Mucosa of descending colon (tissue), 3 donors: ENCODE measurements at places on chromosomes 11 and 22. TPM values are rescaled to one million over a fixed set of nuclear protein-coding genes. Genes with fewer than 3 reads are reported as not detected.

GRCh38 chr11:14359501-14360031 lies 583 bp upstream of the RRAS2 start:
- DNase-seq: no peak

GRCh38 chr11:57764566-57764965 lies 3.0 kb downstream of the CTNND1 start:
- DNase-seq: no peak

DNA sequence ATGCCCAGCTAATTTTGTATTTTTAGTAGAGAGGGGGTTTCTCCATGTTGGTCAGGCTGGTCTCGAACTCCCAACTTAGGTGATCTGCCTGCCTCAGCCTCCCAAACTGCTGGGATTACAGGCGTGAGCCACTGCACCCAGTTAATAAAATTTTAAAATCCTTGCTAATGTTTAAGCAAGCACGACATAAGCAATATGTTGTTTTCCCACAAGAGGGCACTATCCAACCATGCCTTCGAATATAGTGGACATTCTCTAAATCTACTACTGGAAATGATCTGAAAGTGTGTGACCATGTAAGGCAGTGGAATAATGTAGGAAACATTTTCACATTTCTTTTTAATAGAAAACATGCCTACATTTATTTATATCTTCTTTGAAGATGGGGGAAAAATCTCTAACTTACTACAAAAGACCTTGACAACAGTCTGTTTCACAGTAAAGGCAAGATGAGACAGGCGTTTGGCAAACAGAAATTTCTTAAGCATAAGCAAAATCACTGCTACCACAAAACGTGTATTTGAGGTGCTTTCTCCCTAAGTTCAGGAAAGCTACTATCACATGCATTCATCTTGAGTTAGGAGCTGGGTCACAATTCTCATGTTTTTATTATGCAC lies 38.2 kb downstream of the PITPNB start:
- peak; percentile 78 for DNase-seq

- DNase-seq: no peak
Observed at GRCh38 chr11:130144861-130145281, 14.7 kb upstream of the ST14 start.

DNA sequence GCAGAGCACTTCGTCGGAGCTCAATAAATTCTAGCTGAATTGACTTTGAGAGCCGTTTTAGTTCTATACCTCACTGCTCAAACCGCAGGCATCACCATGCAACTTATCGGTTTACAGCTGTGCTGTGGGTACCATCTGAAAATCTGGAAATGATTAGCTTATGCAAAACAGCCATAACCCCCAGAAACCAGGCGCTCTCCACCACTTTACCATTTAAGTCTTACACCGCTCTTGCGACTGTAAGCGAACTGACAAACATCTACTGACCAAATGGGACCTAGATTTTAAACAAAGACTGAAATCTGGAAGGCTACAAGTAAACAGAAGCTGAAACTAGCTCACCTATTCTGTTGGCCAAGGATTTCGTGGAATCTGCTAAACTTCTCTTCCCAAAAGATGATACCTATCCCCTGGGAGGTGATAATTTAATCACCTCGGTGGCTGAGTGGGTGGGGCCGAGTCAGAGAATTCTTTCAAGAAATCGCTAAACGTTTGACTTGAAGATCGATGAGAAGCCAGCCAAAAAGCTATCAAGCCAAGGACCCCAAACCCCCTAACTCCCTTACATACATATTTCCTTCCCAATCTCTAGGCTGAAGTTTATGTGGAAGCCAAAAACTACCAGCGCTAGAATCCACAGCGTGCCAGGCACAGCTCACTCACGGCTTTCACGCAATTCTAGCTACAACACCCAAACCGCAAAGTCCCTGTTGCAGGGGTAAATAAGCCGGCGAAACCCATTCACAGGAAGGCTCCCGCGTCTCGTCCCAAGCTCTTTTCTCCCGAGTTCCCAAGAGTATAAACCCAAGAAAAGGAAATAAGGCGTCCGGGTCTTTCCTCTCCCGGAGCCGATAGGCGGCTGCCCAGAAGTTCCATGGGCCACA lies 644 bp downstream of the SPTY2D1 start:
- peak; percentile 11 for DNase-seq

GRCh38 chr11:93324500-93324899 lies 6.0 kb upstream of the DEUP1 start:
- no peak for DNase-seq

Gene CBLIF
- total RNA-seq: 0.49 TPM

Gene SSH3
- 55.8 TPM for total RNA-seq

GRCh38 chr22:42207918-42208317 lies 62.5 kb downstream of the TCF20 start:
- DNase-seq: no peak

DNA sequence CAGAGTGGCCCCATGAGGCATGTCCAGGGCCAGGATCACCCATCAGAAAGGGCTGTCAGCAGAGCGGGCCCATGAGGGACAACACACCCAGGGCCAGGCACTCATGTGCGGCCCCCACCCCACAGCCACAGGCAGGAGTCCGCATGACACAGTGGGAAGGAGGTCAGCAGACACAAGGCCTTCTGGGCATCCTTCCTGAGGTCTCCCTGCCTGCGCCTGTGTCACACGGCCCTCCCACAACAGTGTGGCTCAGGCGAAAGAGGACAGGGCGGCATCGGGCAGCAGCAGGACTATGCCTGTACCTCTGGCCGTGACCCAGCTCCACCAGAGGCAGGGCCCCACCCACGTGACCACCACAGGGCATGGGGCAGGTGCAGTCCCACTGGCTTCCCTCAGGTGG lies 27.1 kb downstream of the CHID1 start:
- DNase-seq: no peak

DNA sequence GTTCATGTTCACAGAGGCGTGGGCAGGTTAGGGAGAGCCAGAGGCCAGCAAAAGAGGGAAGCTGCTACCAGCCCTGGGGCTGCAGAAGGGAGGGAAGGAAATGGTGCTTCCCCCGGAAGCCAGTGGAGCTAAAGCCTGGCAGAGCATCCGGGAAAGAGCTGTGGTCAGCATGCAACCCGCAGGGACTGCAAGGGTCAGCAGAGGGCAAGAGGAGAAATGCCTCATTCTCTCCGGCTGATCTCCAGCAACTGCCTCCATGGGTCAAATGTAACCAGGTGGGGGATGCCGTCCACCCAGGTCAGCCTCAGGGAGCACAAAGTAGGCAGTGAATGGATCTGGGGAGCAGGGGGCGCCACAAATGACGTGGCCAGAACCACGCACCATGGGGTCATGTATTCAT lies 36.9 kb upstream of the PRR5 start:
- DNase-seq: peak; percentile 57

GRCh38 chr11:12206529-12206928 lies 96.1 kb downstream of the MICAL2 start:
- no peak for DNase-seq

- no peak for DNase-seq
Observed at GRCh38 chr11:87659807-87660206, 515.4 kb downstream of the RAB38 start.

GRCh38 chr11:2887515-2888195 lies 2.1 kb upstream of the CDKN1C start:
- DNase-seq: peak; percentile 35

DNA sequence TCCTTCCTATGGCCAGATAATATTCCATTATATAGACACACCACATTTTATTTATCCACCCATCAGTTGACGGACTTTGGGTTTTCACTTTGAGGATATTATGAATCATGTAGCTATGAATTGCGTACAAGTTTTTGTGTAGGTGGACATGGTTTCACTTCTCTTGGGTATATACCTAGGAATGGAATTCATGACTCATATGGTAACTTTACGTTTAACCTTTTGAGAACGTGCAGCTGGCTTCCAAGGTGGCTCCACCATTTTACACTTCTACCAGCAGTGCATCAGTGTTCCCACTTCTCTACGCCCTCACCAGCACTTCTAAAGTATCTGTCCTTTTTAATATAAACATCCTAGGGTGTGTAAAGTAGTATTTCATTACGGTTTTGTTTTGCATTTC lies 112.0 kb downstream of the PLEKHA7 start:
- no peak for DNase-seq

GRCh38 chr11:132373405-132374143 lies 1003.2 kb downstream of the NTM start:
- DNase-seq: no peak

DNA sequence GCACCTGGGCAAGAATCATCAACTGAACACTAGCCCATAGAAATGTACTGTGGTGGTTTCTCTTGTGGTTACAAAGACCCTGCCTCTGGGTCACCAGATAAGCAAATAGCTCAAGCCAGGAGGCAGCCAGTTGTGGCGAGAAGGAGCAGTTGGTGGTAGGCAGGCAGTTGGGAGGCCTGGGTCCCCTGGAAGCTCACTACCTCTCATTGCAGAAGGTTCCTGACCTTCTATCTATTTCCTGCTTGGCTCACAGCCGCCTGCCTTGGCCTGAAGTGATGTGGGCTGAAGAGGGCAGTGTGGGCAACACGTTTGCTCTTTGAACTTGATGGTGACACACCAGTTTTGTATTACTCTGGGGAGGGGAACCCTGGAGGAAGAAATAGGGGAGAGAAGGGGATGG lies 34.7 kb downstream of the NECTIN1 start:
- no peak for DNase-seq

Gene C11orf97
- not detected for total RNA-seq

Gene GTF2H1
- total RNA-seq: 43.3 TPM

DNA sequence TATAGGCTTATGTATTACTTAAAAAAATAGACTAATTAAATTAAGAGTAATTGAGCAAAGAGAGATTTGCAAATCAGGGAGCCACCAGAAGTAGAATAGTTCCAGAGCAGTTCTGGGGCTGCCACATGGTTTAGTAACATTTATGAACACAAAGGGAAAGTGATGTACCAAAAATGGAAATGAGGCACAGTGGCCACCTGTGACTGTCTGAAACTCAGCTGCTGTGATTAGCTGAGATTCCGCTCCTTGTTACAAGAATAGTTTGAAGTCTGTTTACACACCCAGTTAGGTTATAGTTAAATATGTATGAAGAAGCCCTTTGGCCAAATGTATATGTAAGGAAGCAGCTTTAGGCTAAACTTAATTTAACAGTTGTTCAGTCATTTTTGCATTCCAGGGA lies 901.5 kb upstream of the CHORDC1 start:
- no peak for DNase-seq

GRCh38 chr22:30612789-30613188 lies 5.8 kb downstream of the TCN2 start:
- DNase-seq: no peak

DNA sequence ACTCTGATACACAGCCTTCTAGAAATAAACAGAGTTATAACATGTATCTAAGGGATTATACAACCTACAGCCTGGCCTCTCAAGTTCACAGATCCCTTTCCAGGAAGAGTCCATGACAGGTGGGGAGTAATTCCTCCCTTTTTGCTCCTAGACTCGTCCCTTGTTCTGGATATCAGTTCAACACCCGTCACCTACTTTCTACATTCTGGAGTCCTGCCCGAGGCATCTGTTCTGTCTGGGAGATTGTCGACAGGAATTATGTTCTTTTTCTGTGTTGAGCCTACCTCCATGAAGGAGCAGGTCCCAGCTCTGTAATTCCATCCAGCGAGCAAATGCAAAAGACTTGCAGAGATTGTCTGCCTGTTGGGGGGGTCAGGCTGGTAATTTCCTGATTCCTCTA lies 224.6 kb upstream of the NTM start:
- DNase-seq: no peak

- DNase-seq: no peak
Observed at GRCh38 chr11:35134403-35135148, 4.4 kb upstream of the CD44 start.

GRCh38 chr22:49853981-49854831 lies 562 bp downstream of the ZBED4 start:
- peak; percentile 54 for DNase-seq

DNA sequence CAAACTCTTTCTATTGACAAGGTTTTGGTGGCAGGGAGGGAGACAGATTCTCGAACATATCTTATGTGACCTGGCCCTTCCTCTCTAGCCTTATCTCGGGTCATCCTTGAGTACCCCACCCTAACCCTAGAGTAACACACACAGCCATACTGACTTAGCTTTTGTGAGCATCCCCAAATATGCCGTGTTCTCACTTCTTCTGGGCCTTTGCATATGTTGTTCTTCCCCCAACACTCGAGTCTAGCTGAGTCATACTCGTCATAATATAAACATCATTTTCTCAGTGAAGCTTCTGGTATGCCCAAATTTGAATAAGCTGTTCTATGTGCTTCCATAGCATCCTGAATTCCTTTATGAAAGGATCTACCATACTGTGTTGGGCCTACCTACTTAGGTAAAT lies 8.0 kb downstream of the TTC17 start:
- DNase-seq: no peak

- DNase-seq: no peak
Observed at GRCh38 chr11:58693026-58693425, 38.7 kb downstream of the GLYAT start.

Gene LRP4
- total RNA-seq: 19.7 TPM

Gene HPX
- 2.0 TPM for total RNA-seq

GRCh38 chr11:14460147-14460546 lies 39.5 kb downstream of the COPB1 start:
- no peak for DNase-seq

GRCh38 chr11:79894111-79894510 lies 453.3 kb upstream of the TENM4 start:
- DNase-seq: no peak

DNA sequence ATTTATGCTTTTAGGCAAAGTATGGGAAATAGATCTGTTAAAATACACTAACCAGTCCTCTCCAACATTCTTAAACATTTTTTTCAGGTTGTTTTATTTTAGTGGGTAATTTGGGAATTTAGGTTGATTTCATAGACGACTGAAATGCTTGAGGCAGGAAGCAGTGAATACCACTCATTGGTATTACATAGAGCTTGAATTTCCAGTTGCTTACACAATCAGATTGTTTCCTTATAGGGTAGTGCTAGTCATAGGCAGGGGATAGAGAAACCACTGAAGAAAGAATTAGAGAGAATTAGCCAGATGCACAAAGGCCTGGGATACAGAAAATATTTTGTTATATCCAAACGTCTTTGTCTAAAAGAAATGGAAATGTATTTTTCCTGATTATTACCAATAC lies 23.9 kb upstream of the LYVE1 start:
- DNase-seq: no peak

Gene DRICH1
- 0.65 TPM for total RNA-seq

Gene IFITM2
- 57.2 TPM for total RNA-seq

Gene USP28
- 17.1 TPM for total RNA-seq

GRCh38 chr22:35733036-35733435 lies 15.4 kb downstream of the APOL5 start:
- DNase-seq: no peak

GRCh38 chr11:18775492-18776292 lies 15.9 kb downstream of the PTPN5 start:
- DNase-seq: no peak

GRCh38 chr22:22248878-22249277 lies 4.3 kb downstream of the VPREB1 start:
- no peak for DNase-seq

Gene P4HA3
- 0.46 TPM for total RNA-seq
